G401 (cell line): ENCODE measurements at places on chromosomes 1 and 21. TPM values are rescaled to one million over a fixed set of nuclear protein-coding genes. Genes with fewer than 3 reads are reported as not detected.

DNA sequence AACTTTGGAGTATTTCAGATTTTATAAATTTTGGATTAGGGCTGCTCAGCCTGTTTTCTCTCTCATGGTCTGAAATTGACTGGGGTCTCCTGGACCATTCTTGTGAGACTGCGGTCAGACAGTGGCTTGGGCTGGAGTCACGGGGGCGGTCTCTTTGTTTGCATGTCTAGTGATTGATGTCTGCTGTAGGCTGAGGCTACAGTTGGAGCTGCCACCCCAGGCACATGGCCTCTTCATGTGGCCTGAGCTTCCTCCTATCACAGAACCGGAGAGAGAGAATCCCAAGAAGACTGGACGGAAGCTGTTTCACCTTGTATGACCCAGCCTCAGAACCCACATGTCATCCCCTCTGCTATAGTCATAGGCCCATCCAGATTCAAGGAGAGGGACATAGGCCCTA, 96.1 kb downstream of the NID1 start:
- no peak for DNase-seq

- peak; percentile 40 for DNase-seq
Observed at GRCh38 chr1:153494976-153495535, 34.6 kb upstream of the S100A7 start.

- DNase-seq: no peak
Observed at GRCh38 chr1:176315519-176316220, 108.6 kb upstream of the COP1 start.

- DNase-seq: no peak
Observed at GRCh38 chr21:35991131-35991530, 69.2 kb downstream of the SETD4 start.

GRCh38 chr21:15309022-15309590, 244.3 kb upstream of the NRIP1 start:
- DNase-seq: no peak

GRCh38 chr1:70003211-70003908, 202.0 kb downstream of the LRRC40 start:
- no peak for DNase-seq

DNA sequence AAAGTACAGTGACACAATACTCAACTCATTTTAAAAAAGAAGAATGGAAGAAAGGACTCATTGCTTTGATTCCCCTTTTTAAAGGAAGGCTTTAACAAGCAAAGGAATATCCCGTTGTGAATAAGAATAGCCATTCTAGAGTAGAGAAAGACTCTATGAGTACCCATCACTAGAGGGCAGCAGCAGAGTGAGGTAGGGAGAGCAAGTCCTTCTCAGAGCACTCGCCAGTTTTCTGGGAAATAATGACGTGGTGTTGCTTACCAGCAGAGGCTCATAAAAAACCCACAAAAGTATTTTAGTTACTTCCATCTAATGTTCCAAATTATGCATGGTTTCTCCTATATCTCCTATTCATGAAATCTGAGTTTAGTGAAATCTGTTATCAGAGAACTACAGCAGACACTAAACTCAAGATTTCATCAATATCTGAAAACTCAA, 74.6 kb downstream of the USP24 start:
- DNase-seq: peak; percentile 90

- DNase-seq: no peak
Observed at GRCh38 chr1:116408803-116409720, 36.0 kb downstream of the ATP1A1 start.

GRCh38 chr1:62040973-62041372, 153.7 kb upstream of the L1TD1 start:
- DNase-seq: no peak

GRCh38 chr1:22253012-22253790, 110.3 kb upstream of the WNT4 start:
- DNase-seq: no peak

DNA sequence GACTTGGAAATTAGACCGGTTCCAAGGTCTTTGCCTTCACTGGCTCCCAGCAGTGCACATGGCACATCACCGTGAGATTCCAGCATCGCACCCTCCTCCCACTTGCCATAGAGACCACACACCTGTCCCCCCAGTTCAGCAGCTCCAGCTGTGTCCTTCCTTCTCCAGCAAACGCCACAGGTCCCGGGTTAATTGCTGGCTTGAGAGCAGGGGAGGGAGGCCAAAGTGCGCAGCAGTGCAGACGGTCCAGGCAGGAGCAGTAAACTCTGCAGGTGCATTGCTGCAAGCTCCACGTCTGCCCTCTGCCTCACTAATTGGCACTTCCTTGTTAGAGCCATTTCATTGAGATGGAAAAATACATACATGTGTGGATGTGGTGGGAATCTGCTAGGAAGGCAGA, 65.3 kb downstream of the KLHDC7A start:
- DNase-seq: no peak

Gene HSD3B1
- not detected in 2 replicates for total RNA-seq

DNA sequence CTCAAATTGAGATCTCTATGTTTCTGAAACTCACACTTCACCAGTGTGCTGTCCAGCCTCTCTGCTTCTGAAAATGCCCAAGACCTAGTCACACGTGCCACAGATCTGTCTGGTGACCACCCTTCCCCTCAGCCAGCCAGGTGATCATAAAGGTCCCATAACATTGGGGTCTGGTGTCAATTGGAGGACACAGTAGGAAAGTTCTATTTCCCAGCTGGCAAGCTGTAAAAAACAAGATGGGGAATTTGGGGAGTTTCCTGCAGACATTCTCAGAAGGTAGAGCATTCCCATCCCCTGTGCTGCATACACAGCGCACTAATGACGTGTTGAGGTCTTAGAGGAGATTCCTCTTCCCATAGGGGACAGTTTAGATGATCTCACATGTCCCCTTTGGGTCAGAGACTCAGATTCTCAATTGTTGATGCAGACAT, 50.1 kb downstream of the RPS6KA1 start:
- no peak for DNase-seq

GRCh38 chr1:12168451-12169160, 1.8 kb downstream of the TNFRSF1B start:
- DNase-seq: no peak

DNA sequence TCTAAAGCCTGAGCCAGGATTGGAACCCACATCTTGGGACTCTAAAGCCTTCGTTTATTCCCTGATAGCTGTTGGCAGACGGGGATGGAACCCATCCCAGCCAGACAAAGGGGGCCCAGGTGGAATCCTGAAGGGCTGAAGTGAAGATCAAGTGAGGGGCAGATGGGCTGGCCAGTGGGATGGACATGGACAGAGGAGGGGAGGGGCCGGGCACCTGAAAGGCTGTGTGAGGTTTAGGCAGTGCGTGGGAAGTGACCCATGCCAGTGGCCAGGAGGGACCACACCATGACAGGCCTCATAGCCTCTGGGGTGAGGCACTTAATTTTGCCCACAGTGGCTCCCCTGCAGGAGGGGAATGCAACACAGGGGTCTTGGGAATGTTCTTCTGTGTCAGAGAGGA, 44.6 kb upstream of the DMRTB1 start:
- no peak for DNase-seq

Gene C21orf91
- total RNA-seq: 1.2 and 1.8 TPM in 2 replicates

DNA sequence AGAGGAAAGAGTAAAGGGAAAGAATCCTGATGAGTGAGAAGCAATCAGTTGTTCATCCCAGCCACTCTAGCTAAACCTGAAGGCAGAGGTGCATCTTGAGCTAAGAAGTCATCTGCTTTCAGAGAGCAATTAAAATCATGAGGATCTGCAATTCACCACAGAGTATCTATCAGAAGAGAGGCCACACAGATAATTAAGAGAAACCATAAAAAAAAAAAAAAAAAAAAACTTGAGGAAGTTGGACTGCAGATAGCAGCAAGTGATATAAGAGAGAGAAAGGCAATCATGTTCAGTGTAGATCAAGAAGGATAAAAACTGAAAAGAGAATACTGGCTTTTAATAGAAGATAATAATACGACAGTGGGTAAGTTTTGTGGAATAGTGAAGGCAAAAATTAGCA, 17.7 kb downstream of the FOXJ3 start:
- DNase-seq: no peak

Gene ARTN
- not detected in 2 replicates for total RNA-seq

DNA sequence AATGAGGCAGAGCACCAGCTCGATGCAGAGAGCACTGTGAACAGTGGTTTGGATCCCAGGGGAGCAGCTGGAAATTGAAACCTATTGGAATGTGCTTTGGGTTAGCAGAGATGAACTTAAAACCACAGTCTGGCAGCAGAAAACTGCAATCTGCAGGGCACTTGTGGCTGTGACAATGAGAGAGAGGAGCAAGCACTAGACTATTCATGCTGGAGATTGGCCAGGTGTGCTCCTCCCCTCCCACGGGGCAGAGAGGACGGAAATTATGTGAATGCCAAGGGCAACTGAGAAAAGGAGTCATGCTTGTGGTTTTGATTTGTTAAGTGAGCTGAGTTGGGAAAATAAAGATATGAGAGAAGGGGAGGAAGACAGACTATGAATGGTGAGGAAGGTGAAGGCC, 38.1 kb downstream of the HSD3B2 start:
- no peak for DNase-seq

GRCh38 chr1:67818725-67819301, 14.5 kb downstream of the GNG12 start:
- DNase-seq: no peak

GRCh38 chr21:31132574-31133242, 94.4 kb upstream of the KRTAP19-8 start:
- DNase-seq: no peak

DNA sequence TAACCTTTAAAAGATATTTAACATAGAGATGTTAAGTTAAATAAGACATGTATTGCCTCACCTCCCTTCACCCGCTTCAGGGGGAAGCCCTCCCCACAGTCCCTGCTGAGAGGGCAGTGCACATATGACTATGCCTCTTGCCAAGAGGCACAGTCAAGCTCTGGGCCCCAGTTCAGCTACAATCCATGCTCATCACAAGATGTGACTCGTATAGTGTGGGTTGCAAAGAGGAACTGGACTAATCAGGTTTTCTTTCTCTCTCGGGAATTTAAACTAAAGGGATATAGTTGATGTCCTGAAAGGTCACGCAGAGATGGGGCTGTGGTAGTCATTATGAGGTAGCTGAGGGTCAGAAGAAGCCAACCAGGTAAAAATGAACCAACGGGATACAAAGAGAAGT, 35.6 kb downstream of the LYST start:
- peak; percentile 84 for DNase-seq

- peak; percentile 77 for DNase-seq
Observed at GRCh38 chr1:205456868-205457745, 1.3 kb upstream of the BLACAT1 start.

Gene TACSTD2
- total RNA-seq: not detected in 2 replicates

Gene ACTN2
- total RNA-seq: 0.75 TPM in 1 of 2 replicates, not detected in the other

Gene TSSK3
- total RNA-seq: 0.20 TPM in 1 of 2 replicates, not detected in the other

DNA sequence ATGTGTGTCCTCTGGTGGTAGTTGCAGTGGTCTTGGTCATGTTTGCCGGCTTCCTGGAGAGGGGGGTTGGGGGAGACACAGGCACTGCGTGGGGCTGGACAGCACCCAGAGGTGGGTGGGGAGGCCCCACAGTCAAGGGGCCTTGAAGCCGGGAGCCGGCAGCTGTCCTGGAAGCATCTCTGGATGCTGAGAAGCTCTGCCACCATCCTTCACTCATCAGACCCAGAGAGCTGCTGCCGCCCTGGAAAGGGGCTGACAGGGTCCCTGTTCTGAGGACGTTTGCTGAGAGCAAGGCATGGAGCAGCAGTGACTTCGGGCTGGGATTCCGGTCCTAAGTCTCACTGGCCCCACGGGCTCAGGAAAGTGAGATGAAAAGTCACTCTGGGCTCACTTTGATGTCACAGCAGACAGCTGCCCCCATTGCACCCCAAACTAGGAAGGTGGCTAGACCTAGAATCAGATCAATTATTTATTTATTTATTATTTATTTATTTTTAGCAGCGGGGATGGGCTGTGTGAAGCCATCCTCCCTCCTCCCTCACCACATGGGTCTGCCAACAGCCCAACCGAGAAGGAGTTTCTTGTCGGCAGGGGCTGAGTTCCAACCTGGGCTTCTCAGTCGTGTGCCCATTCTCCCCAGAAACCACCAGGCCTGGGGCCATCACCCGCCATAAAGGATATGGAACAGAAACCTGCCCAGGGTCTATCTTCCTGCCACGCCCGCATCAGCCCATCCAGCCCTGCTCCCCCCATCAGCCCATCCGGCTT, 547.4 kb downstream of the PTPRU start:
- no peak for DNase-seq
